ENCODE measurements at places on chromosomes 6 and 20.

DNA sequence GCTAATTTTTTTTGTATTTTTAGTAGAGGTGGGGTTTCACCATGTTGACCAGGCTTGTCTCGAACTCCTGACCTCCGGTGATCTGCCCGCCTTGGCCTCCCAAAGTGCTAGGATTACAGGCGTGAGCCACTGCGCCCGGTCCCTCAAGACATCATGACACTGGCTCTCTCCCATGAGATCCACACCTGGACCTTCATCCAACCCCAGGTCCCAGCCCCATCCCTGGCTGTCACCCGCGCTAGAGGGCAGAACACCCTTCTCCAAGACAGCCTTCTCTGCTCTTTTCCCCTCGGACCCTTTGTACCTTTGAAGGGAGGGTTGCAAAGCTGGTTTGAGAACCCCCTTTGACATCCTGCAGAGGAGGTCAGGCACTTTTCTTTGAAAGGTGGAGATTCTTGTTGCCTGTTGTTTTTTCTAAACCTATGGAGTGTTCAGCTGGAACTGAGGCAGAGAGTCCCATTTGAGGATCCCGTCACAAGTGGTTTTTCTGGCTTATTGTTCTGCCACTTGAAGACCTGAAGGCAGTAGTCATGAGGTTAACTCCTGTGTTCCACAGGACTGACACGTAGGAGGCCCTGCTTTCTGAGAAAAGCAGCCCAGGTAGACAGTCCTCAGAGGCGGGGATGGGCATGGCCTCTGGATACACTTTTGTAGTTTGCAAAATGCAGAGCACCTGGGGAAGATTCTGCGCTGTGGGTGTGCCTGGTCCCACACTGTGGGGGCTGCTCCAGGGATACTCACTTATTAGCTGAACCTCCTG lies 171.1 kb upstream of the SNX9 start:
- no peak for DNase-seq

DNA sequence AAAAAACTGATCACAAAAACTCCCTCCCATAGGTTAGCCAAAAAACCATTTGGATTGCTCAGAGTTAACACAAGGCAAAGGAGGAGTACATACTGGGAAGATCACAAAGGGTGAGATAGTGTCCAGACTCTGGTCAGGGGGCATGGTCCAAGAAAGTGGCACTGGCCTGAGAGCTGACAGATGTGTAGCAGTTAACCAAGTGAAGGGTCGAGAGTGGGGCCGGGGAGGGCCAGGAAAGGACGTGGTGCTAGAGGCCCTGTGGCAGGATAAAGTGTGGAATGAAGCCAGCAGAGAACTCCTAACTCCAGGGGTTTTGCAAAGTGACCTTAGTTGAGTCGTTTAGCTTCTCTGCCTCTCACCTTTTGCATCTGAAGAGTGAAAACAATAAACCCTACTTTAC lies 290.5 kb downstream of the FOXA2 start:
- no peak for DNase-seq

GRCh38 chr20:41854765-41855164 lies 236.6 kb upstream of the CHD6 start:
- DNase-seq = no peak

DNA sequence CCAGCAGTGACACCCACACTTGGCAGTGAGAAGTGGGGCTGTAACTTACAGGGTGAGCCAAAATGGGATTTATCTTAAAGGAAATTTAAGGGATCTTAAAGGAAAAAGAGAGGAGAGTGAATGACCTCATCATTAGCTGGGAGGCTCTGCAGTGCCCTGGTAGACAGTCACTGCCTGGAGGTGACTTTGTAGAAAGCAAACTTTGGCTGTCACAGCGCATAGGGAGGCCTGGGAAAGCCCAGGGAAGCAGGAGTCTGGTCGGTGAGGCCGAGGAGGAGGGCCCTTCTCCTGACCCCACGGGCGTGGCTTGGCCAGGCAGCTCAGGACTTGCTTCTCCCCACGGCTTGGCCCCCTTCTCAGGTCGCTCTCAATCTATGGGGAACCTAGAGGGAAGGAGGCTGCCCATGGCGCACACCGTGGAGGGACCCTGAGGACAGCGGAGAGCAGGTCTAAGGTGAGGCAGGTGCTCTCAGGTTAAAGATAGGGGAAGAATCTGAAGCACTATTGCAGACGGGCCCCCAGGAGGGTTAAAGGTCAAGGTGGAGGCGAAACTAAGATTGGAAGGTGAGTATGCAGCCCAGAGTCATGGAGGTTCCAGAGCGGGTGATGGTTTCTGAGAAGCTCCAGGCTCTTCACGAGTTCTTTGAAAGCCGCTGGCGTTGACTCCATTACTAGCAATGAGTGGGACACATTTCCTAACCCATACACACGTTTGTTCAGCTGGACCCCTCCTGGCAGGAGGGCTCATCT lies 15.6 kb upstream of the RIPK1 start:
- no peak for DNase-seq

DNA sequence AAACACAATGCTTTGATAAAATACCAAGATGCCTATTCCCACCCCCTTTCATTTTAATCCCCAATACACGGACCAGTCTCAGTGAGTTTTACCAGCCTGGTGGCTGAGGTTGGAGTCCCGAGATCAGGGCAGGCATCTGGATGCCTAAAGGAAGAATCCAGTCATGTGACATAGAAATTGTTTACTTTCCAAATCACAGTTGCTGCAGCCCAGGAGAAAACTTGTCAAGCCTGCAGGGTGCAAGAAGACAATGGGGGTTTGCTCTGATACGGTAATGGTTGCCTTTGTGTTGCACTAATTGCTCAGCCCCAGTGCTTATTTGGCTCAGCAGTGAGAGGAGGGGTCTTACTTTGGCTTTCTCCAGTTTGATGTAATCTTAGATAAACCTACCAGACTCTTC lies 308.5 kb upstream of the POU3F2 start:
- DNase-seq = no peak

GRCh38 chr6:82246802-82247504 lies 591 bp downstream of the IBTK start:
- no peak for DNase-seq

DNA sequence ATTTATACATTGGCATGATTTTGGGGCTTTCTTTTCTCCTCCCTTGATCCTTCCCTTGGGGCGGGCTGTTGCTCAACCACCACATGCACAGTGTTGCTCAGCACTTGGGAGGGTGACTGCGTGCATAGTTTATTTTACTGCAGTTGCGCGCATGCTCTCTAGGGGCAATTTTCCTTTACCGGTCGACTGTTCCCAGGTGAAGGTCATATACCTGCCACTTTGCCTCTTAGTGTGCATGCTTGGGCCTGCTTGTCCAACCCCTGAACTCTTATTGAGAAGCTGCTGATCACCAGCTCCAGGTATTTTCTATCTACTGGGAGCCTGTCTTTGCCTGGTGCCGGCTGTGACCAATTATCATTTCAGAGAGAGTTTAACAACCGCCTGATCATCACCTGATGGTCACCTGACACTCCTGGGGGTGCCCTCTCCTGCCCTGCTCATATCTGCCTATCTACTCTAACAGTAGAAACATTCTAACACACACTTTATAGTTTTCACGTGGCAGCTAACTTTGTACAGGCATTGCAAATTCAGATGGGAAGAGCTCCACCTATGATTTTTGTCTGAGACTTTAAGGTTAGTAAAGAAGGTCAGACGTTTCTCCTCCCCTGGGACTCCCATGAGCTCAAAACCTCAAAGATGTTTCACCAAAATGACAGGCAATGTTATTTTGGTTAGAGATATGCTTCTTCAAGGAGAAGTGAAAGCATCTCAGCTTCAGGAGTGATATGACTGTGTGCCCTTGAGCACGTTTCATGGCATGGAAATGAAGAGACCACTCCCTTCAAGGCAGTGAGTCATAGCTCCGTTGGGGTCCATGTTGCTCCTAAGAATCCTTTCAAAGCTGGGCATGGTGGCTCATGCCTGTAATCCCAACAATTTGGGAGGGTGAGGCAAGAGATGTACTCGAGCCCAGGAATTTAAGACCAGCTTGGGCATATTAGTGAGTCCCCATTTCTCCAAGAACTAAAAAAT lies 227.5 kb upstream of the MYLIP start:
- DNase-seq = no peak

- peak; percentile 97 for DNase-seq
Measured at GRCh38 chr6:107459283-107460082, at the start of gene PDSS2. Gene PDSS2, minus strand, starts transcription at chr6:107459564. Its CDS starts 279 bp downstream, at chr6:107459285.

DNA sequence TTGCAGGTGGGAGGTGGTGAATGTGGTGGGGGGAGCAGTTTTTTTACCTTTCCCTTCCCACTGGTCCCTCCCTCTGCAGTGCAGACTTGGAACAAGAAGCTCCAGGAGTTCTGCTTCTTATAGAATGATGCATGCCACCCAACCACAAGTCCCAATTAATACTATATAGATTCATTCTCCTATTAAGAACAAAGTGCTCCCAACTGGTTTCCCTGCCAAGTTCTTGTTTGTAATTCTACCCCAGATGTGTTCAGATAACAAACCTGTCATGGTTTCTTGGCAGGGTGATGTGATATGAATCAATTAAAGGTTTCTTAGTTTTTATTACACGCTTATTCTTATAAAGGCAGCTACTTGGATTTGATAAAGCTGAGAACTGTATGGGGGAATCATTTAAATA lies 23.9 kb downstream of the HDDC2 start:
- DNase-seq = no peak

DNA sequence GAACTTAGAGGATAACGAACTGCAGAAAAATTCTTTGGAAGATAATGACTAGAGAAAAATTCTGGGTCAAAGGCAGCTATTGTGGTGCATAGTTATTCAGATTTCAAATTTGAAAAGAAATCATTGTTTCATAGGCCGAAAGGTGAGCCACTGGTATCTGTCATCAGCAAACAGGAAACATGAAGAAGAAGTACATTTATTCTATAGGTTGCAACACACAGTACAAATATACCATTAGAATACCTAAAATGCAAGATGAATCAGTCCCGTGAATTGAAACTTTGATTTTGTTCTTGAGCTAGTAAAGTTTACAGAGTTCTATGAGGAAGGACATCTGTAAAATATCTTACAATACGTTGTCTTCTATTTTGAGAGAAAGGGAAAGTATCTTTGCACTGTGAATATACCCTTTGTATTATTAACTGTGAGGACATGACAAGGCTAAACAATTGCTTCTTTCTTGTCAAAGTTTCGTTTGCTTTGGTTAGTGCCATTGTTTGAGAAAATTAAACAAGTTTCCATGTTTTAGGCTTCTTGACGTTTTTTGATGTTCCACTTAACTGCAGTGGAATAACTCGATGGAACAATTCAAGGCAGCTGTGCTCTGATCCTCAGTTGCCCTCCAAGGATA lies 84.7 kb downstream of the HDGFL1 start:
- DNase-seq = no peak

DNA sequence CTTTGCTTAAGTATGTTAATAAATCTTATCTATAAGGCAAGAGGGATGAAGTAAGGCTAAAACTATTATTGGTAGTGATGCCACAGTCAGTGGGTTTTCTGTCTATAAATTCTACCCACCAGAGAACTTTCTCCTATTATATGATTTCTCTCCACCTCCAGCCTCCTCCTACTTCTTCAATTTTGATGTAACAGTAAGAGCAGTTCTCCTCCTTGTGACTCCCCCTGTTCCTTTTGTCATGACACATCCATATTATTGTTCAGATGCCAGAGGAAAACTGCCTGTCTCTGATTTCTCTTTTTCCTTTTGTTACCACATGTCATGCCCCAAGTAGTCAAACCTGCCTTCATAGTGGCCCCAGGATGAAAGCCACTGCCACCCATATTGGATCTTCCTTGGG lies 9.1 kb upstream of the RCAN2 start:
- DNase-seq = no peak

GRCh38 chr20:54199721-54200176 lies 8.1 kb upstream of the PFDN4 start:
- peak; percentile 44 for DNase-seq

DNA sequence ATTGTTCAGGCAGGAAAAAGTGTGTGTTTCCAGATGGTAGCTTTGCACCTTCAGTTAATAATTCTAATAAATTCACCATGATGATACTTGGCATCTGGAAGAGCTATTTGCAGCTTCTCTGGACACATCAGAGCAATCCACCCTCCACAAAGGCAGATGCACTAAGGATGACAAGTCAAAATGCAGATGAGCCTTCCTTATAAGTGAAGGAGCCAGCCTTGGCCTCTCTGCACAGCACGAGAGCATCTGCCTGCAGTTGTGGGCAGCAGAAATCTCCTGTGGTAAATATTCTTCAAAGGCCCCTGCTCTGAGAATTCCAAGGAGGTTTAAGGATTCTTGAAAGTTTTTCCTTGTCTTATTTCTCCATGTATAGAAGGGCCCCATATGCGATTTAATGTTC lies 6.9 kb upstream of the POM121L2 start:
- DNase-seq = no peak

DNA sequence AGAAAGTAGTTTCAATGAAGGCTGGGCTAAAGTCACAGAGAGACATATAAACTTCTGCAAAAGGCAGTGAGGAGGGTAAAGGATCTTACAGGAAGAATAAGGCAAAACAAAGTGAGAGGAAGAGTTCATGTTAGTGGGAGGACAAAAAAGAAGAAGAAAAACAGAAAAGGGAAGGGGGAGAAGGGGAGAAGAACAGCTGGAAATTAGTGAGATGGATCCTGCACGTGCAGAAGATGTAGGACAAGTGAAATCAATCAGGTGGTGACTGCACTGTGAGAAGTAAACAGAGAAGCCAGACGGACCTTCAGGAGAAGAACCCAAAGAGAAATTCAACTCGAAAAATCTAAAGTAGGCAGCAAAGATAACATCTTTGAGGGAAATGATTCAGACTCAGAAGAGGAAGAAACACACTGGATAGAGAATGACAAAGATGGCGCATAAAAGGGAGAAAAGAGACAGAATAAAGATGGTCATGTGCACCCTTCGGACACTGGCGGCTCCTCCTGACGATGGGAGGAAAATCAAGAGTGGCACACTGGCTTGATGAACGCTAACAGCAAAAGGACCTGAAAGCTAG lies 105.9 kb downstream of the MYB start:
- no peak for DNase-seq

GRCh38 chr6:142343938-142344337 lies 42.1 kb downstream of the ADGRG6 start:
- DNase-seq = no peak

DNA sequence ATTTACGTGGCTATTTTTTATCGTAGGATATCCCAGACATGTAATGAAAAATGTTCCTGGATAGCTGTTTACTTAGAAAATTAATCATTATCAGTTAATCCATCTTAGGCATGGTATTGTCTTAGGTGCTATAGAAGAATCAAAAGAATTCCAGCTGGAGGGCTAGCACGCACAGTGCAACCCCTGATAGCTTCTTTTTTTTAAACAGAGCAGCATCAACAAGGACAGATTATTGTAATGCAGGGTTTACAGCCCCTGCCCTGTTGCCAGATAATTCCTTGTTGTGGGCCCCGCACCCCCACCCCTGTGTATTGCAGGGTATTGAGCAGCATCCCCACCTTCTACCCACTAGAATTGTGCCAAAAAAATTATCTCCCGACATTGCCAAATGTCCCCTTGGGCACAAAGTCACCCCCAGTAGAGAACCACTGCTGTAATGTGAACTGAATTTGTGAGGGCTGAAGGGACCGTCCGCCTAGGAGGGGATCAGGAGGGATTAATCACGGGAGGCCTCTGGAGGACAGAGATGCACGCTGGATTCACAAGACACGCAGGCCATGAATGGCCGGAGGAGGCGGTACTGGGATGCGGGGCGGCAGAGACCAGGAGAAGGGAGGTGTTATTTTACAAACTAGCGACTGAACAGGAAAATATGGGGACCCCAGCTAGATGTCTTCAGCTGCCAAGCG lies 174.6 kb downstream of the ZDHHC14 start:
- no peak for DNase-seq
